Foreskin keratinocyte (primary cell): ENCODE measurements at places on chromosomes 5 and 9. TPM values are rescaled to one million over a fixed set of nuclear protein-coding genes. Genes with fewer than 3 reads are reported as not detected.

Gene TRIM36
- 1.8 and 2.4 TPM in 2 replicates for total RNA-seq

Gene SPINK5
- total RNA-seq = 0.75 and 1.1 TPM in 2 replicates

Gene SLCO6A1
- not detected in 2 replicates for total RNA-seq

Gene NR4A3
- total RNA-seq = 0.04 and 0.07 TPM in 2 replicates

Gene OGN
- total RNA-seq = not detected in 2 replicates

Gene CATSPER3
- 0.10 and 0.18 TPM in 2 replicates for total RNA-seq

Gene TEX48
- total RNA-seq = not detected in 2 replicates

Gene TMEM232
- total RNA-seq = 0.32 and 0.48 TPM in 2 replicates
